Stimulated activated CD4-positive, alpha-beta T cell treated with anti-CD3 and anti-CD28 coated beads, Interleukin-15, amount 100 ng/mL, for 48 hours (primary cell): ENCODE measurements at places on chromosomes 12 and 14.

DNA sequence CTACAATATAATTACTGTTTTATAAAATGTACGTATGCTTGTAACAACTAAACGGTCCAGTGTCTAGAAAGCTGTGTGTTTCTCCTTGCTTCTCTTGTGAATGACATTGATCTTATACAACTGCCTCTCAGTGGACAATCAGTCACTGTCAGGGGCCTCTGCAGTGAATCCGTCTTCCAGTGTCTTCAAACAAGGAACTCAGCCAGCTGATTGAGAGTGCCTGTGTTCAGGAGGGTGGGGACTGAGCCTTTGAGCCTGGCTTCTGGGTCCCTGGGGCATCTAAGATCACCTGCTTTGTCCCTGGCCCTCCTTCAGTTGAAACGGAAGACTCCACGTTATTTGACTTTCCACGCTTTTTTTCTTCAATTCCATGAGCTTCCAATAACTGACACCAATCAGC, 133.1 kb upstream of the SFSWAP start:
- DNase-seq = no peak

DNA sequence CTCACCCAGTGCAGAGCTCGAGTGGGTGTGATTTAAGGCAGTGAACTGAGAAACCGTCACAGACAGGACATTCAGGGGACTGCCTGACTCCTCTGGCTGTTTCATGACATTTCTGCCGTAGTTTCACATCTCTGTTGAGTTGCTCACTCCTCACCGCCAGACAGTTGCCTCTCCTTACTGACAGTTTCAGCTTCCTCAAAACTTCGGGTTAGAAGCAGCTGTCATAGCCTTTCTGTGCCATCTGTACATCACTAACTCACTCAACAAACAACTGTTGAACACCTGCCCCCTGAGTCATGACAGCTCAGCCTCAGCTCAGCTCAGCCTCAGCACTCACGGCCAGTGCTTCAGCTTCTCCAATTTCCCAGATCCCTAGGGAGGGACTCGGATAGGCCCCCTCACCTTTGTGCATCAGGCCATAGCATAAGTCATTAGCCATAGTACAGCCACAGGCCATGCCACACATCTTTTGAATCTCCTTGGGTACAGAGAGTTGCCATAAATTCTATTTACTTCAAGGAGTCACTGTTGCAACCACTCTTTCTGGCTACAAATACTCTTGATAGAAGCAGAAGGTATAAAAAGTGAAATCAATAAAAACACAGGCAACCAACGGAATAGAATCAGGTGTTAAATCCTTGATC, 6.2 kb upstream of the SLC15A4 start:
- no peak for DNase-seq

DNA sequence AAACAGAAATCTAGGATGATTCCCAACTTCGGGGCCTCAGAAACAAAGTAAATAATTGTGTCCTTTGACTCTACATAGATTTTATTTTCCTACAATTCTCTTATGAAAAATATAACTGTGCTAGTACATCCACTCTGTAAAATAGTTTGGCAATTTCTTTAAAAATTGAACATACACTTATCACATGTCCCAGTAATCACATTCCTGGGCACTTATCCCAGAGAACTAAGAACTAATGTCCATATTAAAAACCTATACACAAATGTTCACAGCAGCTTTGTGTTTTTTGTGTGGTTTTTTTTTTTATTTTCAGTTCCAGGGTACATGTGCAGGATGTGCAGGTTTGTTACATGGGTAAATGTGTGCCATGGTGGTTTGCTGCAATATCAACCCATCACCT, 99.0 kb downstream of the KCNH5 start:
- no peak for DNase-seq

GRCh38 chr12:56931474-56931978, 2.7 kb downstream of the SDR9C7 start:
- no peak for DNase-seq

- DNase-seq = no peak
These were observed 22.5 kb upstream of the SLC6A12 start for GRCh38 chr12:236445-236844.

GRCh38 chr12:94318181-94318580, 141.5 kb downstream of the CEP83 start:
- DNase-seq = no peak

DNA sequence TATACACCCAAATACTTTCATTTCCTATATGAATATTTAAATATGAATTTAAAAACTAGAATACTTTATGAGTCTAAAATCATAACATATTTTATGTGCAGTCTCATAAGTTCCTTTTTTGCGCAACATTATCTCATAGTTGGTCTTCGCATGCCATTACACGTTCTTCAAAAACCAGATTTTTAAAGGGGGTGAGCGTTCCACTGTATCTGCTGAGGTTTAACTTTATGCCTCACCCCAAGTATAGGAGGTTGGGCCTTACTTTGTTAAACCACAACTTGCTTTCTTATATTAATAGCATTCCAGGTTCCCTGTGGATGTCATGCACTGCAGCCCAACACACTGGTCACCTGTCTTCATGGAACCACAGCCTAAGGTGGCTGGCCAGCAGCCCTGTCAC, 118.6 kb downstream of the APAF1 start:
- no peak for DNase-seq

DNA sequence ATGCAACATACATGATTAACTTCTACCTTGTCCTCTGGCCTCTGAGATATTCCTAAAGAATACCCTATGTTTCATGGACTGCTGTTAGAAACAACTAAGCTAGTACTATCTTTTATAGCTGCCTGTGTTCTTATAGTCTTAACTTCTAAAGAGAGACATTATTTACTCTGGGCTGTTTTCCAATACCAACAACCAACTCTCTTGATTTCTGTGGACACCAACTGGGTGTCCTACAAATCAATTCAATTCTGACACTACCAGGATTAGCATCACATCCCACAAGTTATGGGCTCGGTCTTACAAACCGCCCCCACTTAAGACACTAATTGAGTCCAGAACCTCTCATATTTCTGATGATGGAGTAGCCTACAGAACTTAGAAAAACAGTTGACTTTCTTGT, 8.3 kb downstream of the XPOT start:
- DNase-seq = no peak

- no peak for DNase-seq
These were observed 55.1 kb downstream of the TTC6 start for GRCh38 chr14:37650356-37651037.

DNA sequence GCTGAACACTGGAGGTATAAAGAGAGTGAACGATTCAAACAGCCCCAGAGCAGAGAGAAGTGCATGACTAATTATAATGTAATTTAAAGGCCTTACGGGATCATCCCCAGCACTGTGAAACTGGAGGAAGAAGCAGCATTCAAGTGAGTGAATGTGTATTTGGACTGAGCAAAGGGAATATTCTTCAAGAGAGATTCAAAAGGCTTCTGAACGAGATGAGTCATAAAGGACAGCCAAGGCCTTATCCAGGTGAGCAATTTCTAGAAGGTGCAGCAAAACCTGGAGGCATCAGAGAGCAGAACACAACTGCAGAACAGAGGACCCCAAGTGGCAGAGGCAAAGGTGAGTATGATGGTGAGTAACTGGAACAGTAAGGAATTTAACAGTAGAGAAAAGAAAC, 127.2 kb downstream of the BCAT1 start:
- no peak for DNase-seq

- no peak for DNase-seq
These were observed 218.9 kb upstream of the SFSWAP start for GRCh38 chr12:131491916-131492490.

- peak; percentile 47 for DNase-seq
These were observed 139.6 kb downstream of the PRKCH start for GRCh38 chr14:61460718-61461611.

DNA sequence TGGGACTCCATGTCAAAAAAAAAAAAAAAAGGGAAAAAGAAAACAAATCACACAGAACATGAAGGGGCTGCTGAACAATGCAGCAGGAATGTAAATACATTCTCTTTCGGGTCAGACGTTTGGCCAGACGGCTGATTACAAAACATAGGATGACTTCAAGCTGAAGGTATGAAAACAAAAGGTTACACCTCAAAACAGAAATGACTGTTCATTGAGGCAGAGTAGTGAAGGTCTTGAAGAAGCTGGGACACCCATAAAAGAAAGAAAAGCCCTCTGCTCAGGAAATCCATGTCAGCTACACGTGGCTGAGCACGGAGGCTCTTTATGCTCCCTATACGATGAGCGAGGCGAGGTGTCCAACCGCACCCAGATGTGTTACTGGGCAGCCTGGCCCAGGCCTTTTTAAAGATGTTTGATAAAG, 37.7 kb downstream of the FGD4 start:
- no peak for DNase-seq

DNA sequence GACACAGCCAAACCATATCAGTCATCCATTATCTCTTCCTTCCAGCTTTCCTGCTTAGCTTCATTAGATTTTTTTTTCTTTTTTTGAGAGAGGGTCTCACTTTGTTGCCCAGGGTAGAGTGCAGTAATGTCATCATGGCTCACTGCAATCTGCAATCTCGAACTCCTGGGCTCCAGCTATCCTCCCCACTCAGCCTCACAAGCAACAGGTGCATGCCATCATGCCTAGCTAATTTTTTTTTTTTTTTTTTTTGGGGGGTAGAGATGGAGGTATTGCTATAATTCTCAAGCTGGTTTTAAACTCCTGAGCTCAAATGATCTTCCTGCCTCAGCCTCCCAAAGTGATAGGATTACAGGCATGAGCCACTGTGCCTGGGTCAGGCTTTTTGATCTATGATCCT, 38.3 kb upstream of the PPM1A start:
- DNase-seq = no peak

GRCh38 chr12:128570191-128571065, 253.3 kb downstream of the SLC15A4 start:
- no peak for DNase-seq

DNA sequence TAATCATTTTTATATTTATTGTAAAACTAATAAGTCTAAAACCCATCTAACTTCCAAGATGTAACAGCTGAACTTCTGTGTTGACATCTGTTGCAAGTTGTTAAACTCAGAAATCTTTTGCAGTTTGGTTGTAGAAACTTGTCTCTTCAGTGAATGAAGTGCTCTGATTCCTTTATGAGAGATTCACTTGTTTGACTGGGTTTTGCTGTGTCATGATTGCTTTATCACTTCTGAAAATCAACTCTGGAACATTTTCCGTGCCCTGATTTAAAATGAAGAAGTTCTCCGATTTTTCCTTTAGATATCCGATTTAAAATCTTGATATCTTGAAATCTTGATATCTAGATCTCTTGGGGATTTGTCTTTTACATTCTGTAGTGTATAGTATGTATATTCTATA, 65.1 kb downstream of the DIP2B start:
- no peak for DNase-seq

- no peak for DNase-seq
These were observed at the start of gene ZDHHC22 for GRCh38 chr14:77141214-77142004. Gene ZDHHC22, minus strand, starts transcription at chr14:77141791. Its CDS starts 2,053 bp downstream, at chr14:77139738.

- no peak for DNase-seq
These were observed 57.1 kb downstream of the MARK3 start for GRCh38 chr14:103442288-103442687.

DNA sequence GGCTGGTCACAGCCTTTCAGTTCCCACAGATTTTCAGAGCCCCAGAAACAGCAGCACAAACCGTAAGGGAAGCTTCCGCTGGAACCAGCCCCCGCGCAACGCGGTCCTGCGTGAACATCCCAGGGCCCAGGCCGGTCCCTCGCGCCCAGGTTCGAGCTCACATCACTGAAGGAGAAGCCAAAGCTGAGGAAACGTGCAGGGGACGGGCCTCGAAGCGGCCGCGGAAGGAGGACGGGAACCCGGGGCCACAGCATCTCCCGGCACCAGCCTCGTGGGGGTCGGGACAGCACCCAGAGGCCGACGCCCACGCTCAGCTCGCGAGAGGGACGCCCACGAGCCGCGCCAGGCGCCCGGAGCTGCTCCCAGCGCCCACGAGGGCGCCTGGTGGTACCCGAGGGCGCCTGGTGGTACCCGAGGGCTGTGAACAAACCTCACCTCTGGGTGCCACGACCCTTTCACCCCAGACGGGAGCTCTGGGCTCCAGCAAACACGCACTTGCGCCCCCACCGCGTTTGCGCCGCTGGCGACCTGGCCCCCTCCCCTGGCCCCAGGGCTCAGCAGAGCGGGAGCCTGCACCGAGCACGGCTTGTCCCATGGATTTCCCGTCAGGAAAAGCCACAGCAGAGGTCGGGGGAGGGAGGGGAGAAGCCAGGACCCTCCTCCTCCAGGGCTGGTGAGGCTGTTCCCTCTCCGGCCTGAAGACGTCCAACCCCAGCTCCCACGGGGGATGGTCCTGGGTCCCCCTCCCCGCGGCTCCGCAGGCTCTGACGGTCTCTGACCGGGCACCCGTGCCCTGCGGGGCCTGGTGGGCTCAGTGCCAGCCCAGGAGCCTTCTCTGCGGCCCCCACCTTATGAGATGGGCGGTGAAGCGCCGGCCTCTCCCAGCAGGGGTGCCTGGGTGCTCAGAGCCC, 6.9 kb downstream of the LRCOL1 start:
- DNase-seq = no peak

- no peak for DNase-seq
These were observed 96.1 kb downstream of the PPHLN1 start for GRCh38 chr12:42421844-42422779.

DNA sequence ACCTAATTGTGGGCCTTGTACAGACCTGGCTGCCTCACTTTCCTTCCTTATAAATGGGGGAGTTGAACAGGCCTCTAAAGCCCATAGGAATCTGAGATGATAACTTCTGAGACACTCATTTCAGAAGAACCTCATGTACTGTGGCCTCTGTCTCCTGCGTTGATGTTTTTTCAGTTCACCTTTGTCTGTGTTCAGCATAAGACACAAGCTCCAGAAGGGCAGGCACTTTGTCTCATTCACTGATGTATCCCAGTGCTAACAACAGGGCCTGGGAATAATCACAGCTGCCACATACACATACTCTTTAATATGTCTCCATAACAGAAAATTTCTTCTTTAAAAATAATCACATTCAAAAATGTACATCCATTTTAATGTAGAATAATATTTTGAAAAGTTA, 3.3 kb downstream of the FGD6 start:
- DNase-seq = no peak

GRCh38 chr12:123050331-123050831, 69.9 kb downstream of the ARL6IP4 start:
- DNase-seq = no peak

GRCh38 chr12:123497065-123497464, 36.5 kb downstream of the RILPL1 start:
- DNase-seq = no peak

DNA sequence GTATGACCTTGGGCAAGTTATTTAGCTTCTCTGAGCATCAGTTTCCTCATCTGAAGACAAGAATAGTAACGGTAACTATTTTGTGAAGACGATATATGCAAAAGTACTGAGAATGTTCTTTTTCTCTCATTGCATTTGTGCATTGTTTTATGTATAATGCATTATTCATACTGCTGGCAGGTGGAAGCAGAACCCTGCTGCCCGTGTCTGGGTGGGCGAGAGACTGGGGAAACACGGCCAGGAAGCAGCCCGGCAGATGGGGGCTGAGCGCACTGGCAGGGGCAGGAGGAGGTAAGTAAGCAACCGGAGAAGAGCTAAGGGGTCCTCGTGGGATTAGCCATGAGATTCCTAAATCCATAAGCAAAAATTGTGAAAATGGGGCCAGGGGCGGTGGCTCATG, 115.8 kb upstream of the MED13L start:
- no peak for DNase-seq

- DNase-seq = no peak
These were observed 56.0 kb downstream of the ISCA2 start for GRCh38 chr14:74549588-74549987.
